ENCODE measurements at places on chromosomes 13 and 19.

DNA sequence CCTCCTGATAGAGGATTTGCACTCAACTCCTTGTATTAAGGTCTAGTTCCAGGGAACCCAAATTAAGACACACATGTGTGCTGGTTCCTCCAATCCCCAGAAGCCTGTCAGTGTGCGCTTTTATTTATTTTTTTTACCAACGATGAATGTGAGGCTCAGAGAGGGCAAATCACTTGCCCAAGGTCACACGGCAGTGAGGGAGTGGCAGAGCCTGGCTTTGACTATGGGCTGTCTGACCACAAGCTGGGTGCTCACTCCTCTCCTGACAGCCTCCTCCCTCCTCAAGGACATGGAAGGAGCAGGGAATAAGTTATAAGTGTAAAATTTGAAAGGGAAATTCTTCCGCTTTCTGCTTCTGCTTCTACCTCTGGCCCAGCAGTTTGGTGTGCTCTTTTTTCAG lies 48.9 kb downstream of the CYP4F22 start:
- DNase-seq: no peak

- DNase-seq: no peak
These were observed 68.3 kb upstream of the RXFP2 start for GRCh38 chr13:31670831-31671617.

DNA sequence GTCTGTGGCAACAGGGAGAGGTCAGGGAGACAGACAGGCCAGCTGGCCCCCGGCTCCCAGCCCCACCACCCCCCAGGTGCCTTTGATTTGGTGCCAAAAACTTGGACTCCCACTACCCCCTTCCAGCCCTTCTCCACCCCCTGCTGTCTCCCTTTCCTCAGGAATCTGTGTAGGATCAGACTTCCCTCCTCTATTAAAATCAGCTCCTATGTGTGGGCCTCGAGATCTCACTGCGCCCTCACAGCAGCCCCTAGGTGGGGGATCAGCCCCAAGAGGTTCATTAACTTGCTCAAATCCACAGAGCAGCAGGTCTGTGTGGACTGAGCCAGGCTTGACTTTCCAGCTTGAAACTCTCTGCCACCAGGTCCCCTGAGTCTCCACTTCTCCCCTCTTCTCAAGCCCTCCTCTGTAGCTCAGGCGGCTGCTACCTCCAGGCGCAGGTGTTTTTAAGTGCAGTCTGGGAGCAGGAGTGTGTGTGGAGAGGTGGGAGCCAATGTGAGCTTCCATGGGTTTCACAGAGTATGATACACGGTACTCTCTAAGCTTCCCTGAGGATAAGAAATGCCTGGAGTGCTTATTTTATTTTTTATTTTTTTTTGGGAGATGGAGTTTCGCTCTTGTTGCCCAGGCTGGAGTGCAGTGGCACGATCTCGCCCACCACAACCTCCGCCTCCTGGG lies 1.7 kb downstream of the GAPDHS start:
- no peak for DNase-seq

DNA sequence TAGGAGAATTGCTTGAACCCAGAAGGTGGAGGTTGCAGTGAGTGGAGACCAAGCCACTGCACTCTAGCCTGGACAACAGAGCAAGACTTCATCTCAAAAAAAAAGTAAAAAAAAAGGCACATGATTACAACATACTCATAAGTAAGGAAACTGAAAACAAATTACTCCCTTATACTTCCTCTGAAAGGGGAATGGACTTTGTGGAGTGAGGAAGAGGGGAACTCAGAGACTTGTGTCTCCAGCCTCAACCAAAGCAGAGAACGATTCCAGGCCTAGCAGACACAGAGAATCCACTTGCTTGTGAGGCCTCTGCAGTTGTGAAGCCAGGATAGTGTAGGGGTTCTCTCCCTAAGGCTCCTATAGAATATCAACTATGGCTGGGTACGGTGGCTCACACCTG lies 4.3 kb upstream of the LATS2 start:
- DNase-seq: no peak

GRCh38 chr13:92830821-92831220 lies 395.8 kb upstream of the GPC6 start:
- DNase-seq: no peak

DNA sequence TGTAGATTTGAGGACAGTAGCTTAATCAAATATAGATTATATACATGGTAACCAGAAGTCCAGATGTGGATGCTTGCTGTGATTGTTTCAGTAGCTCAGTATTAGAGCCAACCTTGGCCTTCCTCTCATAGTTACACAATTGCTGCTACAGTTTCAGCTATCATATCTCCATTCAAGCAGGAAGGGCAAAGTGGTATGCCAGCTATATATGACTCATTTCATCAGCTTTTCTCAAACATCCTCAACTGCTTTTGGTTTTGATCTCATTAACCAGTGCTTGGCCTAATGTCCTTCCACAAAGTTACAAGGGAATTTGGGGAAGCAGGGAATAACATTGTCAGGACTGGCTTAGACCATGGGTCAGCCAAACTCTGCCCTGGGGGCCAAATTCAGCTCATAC lies 73.0 kb upstream of the MAB21L1 start:
- DNase-seq: no peak

DNA sequence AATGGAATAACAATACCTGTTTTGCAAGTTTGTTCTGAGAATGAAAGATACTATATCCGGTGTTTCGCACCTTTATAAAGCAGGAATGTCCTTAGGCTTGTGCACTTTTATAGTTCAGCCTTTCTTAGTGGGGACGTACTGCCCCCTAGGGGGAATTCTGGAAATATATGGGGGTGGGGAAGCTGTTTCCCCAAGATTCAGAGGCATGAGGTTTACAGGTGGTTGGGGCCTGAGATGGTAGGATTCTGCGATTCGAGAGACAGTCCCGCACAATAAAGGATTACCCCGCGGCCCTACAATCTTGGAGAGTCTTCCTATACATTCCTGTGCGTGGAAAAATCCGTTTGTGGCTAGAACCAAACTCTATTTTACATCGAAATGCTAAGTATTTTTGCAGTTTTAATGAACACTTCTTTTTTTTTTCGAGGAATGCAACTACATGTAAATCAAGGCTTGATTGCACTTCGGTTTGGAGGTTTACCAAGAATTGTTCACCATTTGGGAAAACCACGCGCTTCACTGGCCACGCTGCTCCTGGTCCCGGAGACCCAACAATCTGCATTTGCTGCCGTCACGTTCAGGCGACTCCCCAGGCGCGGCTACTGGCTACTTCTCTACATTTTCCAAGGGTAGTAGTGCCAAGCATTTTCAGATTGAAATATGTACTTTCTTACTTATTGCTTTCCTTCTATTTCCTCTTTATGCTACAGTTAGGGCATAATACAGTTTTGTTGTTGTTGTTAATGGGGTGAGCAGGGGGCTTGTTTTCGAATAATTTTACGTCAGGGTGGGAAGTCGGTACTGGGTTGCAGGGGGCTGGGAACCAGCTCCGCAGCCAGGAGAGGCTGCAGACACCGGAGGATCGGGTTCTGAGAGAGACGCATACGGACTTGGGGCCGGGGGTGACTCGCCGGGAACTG lies 830 bp downstream of the NEK5 start:
- DNase-seq: no peak

- no peak for DNase-seq
These were observed 498.6 kb downstream of the EFNB2 start for GRCh38 chr13:106036870-106037269.

DNA sequence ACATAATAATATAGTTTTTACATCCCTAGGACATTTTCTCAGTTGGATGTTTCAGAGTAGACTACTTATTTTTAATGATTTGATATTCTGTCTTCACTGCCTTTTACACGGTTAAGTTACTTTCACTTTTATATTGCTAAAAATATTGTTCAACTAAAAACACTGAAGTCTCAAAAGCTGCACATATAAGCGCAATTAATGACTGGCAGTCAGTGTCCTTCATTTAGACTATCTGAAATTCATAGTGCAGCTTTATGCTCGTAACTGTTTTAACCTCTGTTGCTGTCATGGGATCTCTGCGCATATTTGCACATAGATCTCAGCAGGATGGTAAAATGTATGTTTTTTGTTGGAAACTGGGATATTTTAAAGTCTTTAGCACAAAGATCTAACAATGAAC lies 864.3 kb downstream of the SLITRK6 start:
- no peak for DNase-seq

DNA sequence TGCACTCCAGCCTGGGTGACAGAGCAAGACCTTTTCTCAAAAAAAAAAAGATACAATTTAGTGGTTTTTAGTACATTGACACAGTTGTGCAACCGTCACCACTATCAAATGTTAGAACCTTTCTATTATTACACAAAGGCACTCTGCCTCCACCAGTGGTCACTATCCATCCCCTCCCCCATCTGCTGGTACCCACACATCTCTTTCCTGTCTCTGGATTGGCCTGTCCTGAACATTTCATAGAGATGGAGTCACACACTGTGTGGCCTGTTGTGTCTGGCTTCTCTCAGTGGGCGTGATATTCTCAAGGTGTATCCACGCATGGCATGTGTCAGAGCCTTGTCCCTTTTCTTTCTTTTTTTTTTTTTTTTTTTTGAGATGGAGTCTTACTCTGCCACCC lies 11.2 kb downstream of the KDM4B start:
- DNase-seq: no peak

DNA sequence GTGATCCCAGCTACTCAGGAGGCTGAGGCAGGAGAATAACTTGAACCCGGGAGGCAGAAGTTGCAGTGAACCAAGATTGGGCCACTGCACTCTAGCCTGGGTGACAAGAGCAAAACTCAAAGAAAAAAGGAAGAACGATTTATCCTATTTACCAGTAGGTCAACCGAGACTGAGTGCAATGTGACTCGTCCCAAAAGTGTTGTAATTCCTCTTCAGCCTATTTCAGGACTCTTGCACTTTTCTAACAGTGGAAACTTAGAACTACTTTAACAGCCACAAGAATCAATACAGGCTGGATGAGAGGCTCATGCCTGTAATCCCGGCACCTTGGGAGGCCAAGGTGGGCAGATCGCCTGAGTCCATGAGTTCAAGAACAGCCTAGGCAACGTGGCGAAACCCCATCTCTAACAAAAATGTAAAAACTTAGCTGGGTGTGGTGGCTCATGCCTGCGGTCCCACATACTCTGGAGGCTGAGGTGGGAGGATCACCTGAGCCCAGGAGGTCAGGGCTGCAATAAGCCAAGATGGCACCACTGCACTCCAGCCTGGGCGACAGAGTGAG lies 4.3 kb upstream of the NR1H2 start:
- DNase-seq: no peak

All from NCI-H1048 (cell line).